Immature natural killer cell (primary cell): ENCODE measurements at places on chromosomes 6 and 20. TPM values are rescaled to one million over a fixed set of nuclear protein-coding genes. Genes with fewer than 3 reads are reported as not detected.

Gene IL17A
- polyA plus RNA-seq, result 0.19 TPM

Gene PMEPA1
- not detected for polyA plus RNA-seq

Gene ADGRF5
- not detected for polyA plus RNA-seq

Gene ARHGAP18
- 6.7 TPM for polyA plus RNA-seq

Gene LAMA2
- 0.17 TPM for polyA plus RNA-seq

Gene ZNF165
- polyA plus RNA-seq, result 0.39 TPM

Gene GMDS
- polyA plus RNA-seq, result 22.5 TPM

Gene SPATA2
- 1.2 TPM for polyA plus RNA-seq

Gene AVP
- not detected for polyA plus RNA-seq

Gene LY6G6D
- not detected for polyA plus RNA-seq

Gene SEL1L2
- polyA plus RNA-seq, result not detected

- DNase-seq, result no peak
Observed at GRCh38 chr20:62820208-62820961, 3.5 kb downstream of the COL9A3 start.

- no peak for DNase-seq
Observed at GRCh38 chr20:62276439-62276838, 26.4 kb upstream of the ADRM1 start.

DNA sequence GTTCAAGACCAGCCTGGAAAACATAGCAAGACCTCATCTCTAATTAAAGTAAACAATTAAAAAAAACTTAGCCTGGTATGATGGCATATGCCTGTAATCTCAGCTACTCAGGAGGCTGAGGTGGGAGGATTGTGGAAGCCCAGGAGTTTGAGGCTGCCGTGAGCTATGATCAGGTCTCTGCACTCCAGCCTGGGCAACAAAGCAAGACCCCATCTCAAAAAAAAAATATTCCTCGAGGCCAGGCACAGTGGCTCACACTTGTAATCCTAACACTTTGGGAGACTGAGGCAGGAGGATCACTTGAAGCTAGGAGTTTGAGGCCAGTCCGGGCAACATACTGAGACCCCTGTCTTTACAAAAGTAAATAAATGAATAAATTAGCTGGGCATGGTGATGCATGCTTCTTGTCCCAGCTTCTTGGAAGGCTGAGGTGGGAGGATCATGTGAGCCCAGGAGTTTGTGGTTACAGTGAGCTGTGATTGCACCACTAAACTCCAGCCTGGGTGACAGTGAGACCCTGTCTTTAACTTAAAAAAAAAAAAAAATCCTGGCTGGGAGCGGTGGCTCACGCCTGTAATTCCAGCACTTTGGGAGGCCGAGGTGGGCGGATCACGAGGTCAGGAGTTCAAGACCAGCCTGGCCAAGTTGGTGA lies 9.3 kb upstream of the C2 start:
- DNase-seq, result no peak

- DNase-seq, result no peak
Observed at GRCh38 chr6:30837432-30837831, 46.9 kb upstream of the DDR1 start.

DNA sequence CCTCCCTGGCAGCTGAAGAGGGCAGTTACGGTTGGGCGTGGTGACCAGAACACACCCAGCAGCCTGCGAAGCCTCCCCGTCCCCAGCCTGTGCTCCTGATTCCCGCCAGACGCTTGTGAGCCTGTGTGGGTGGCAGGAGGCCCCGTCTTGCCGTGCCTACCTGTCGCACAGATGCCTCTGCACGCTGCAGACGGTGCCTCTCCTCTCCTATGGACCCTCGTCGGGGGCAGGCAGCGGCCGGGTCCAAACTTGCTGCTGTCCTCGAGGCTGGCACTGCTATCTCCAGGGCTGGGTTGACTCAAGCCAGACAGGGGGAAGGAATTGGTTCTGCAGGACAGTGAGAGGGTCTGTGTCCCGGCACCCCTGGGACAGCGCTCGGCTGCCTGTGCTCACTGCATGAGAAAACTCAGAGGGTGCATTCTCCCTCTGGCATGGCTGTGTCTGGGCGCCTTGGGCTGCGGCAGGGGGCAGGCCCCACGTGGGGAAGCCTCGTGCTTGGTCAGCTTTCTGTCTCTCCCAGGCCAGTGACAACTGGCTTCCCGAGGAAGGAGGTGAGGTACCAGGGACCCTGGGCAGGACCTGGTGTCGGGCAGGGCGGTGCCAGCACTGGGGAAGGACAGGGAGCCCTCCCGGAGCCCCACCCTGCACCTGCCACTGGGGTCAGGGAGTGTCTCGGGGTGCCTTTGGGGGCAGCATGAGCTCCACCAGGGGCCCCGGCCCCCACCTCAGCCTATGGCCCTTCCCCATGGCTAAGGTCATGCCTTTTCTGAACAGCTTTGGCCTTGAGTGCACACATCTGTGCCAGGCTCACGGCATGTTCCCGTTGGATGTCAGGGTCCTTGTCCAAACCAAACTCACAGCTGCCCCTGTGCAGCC lies 127.5 kb downstream of the TAF4 start:
- no peak for DNase-seq

DNA sequence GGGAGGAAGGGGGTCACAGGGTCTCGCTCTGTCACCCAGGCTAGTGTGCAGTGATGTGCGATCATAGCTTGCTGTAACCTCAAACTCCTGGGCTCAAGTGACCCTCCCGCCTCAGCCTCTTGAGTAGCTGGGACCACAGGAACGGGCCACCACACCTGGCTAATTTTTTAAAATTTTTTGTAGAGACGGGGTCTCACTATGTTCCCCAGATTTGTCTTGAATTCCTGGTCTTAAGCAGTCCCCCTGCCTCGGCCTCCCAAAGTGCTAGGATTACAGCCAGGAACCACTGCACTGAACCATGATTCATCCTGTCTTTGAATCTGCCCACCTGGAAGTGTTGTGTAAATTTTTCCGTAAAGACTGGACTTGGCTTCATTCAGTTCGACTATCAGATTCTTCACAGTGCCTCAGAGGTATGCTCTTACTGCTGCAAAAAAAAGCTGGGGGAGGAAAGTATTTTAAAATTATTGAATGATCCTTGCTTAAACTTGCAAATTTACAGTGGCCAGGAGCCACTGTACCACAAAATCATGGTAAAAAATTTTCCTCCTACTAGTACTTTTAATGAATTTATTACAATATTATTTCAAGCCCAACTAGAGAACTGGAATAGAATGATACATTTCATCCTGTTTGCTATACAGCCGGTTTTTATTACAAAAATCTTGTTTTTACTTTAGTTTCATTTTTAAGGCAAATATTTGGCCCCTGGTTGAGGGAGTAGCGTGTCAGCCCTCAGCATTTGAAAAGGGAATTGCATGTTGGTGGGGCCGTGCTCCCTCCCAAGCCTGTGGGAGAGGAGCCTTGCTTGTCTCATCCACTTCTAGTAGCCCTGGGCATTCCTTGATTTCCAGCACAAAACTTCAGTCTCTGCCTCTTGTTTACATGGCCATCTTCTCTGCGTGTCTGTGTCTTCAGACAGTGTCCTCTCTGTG lies 202.5 kb upstream of the SGK1 start:
- DNase-seq, result no peak

DNA sequence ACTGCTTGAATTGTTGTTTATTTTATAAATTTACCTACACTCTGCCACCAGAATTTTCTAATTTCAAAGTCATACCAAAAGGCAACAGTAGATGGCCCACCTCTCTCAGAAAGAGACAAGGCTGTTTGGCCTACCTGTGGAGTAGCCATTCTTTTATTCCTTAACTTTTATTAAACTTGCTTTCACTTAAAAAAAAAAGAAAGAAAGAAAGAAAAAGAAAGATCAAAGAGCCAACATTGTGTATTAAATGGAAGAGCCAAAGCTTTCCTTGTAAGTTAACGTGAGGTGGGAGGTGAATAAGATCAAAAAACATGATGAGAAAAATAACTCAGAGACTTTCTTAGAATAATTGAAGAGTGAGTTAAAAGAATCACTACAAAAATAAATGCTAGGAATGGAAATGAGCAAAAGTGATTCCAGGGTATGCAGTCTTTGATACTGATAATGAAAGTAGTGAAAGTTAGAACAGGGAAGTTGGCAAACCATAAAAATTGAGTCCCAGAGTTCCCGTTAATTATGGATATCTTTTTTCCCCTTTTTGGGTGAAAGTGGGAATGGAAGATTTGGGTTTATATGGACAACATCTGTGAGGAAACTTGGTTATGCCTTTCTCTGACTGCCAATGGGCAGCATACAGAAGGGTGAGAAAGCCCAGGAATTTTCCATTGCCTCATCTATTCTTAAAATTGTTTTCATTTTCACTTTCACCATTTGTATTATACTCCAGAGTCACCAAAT lies 35.9 kb upstream of the MYB start:
- peak; percentile 30 for DNase-seq

GRCh38 chr6:32192608-32193039 lies at the start of gene GPSM3:
Gene GPSM3, minus strand, starts transcription at chr6:32192643. Its CDS starts 130 bp downstream, at chr6:32192513.
- peak; percentile 68 for DNase-seq

GRCh38 chr6:81792826-81793225 lies 40.3 kb upstream of the TENT5A start:
- no peak for DNase-seq

DNA sequence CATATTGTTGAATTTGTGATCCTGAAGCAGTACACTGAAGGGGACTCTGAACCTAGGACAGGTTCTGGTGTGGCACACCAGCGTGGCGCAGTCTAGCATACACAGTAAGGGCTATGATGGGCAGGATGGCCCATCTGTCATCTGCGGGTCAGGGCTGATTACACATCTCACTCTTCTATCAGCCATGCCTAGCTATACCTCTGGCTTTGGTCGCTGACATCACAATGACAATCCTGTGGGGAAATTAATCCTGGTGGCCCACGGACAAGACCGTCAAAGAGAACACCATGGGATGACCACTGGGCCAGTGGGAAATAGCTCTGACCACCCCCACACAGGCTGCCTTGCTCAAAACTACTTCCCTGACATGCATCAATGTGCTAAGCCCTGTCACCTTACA lies 2.8 kb downstream of the SNHG17 start:
- no peak for DNase-seq

DNA sequence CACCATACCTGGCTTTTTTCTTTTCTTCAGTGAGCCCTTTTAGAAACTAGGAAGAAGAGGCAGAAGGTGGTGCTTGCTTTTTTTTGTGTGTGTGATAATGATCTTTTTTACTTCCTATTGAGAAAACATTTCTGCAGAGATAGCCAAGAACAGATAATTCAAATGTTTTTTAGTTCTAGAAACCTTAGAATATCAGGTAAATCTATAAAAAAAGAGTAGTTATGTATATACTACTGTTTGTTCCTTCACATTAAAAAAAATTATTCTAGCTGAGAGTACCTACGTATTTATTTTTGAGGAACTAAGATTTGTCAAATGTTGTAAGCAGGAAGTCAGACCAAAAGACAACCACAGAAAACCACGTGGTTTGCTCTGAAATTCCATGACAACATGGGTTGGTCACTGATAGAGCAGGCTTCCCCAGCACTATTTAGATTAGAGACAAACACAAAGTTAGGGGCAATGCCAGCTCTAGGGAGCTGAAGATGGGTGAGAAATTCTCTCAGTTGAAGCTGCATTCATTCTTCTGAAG lies 12.8 kb downstream of the STK4 start:
- peak; percentile 83 for DNase-seq

DNA sequence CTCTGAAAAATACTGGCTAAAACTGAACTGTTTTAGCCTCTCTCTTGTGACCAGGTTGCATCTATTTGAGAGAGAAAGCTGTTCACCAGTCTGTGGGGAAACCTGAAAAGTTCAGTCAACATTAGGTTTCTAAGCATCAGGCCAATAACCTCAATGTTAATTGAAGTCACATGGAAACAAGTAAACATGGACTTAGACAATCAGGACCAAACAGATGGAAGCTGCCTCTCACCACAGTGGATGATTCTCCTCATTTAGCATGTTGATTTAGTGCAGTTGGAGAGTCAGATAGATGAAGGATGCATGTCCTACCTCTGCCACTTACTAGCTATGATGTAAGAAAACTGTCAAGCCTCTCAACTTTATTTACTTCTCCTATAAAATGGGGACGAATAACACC lies 18.2 kb downstream of the SCGN start:
- DNase-seq, result no peak

DNA sequence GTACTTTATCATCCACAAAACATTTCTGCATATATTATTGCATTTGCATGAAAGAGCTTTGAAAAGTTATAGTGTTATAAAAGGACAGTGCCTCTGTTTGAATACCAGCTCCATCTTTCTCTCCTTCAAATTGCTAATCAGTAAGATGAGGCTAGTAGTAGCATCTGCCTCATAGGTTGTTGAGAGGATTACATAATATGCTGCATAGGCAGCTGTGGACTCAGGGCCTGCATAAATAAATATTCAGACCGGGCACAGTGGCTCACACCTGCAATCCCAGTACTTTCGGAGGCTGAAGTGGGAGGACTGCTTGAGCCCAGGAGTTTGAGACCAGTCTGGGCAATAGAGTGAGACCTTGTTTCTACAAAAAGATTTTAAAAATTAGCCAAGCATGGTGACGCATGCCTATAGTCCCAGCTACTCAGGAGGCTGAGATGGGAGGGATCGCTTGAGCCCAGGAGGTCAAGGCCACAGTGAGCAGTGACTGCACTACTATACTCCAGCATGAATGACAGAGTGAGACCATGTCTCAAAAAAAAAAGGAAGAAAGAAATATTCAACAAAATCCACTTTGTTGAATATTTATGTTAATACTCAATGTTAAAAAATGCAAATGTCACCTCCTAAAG lies 18.3 kb upstream of the SEC63 start:
- no peak for DNase-seq

GRCh38 chr6:144406796-144407195 lies 121.7 kb downstream of the UTRN start:
- DNase-seq, result no peak

- DNase-seq, result no peak
Observed at GRCh38 chr6:99711925-99712324, 105.3 kb downstream of the PRDM13 start.

GRCh38 chr6:129212081-129212480 lies 329.1 kb downstream of the LAMA2 start:
- DNase-seq, result no peak

- DNase-seq, result no peak
Observed at GRCh38 chr6:138577151-138577915, 78.0 kb upstream of the NHSL1 start.

- DNase-seq, result no peak
Observed at GRCh38 chr20:34013554-34013953, 19.8 kb downstream of the RALY start.

- DNase-seq, result peak; percentile 12
Observed at GRCh38 chr6:151551223-151551857, 57.5 kb downstream of the CCDC170 start.

DNA sequence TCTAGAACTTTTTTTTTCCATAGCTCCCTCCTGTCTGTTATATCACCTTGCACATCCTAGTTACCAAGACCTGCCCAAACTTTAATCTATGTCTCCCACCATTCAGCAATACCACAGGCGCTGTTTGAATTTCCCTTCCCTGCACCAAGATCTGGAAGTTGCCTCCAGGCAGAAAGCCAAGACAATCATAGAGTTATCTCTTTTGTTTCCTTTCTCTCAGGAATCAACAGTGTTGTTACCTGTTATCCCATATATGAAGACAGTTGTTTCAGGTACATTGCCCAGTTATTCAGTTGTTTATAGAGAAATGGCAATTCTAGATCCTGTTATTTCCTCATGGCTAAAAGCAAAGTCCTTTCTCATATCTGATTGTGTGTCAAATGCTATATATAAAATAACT lies 63.2 kb downstream of the PDSS2 start:
- DNase-seq, result no peak

- DNase-seq, result no peak
Observed at GRCh38 chr20:58839474-58839874, 11.2 kb downstream of the GNAS-AS1 start.
